ENCODE measurements at places on chromosomes 3 and 15. TPM values are rescaled to one million over a fixed set of nuclear protein-coding genes. Genes with fewer than 3 reads are reported as not detected.

DNA sequence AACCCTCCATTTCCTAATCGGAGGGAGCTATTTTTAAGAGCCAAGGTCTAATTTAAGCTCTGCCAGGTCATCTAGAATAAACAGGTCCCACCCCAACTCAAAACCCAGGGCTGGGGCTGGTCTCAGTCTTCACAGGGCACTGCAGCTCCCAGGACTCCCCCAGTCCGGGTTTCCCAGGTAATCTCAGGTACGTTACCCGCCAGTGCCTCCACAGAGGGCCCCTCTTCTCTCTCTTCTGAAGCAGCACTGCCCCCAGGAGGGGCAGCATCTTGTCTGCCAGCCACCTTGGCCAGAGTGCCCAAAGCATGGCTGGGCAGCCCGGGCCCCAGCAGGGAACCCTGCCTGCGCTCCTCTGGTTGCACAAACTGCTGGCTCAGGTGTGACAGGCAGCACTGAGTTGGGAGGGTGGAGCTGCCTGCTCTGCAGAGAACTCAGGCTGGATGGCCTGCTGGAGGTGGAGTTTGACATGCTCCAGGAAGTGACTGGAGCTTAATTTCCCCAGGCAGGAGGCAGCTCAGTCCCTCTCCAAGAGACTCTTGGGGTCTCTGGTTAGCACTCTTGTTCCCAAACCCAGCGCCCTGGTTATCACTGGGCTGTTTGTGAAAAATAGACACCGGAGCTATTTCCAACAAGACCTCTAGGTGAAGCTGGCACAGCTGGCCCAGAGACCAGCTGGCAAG is at the start of gene PLA2G4F:
Gene PLA2G4F (minus strand): TSS at position 394 of the 680 bp plus-strand sequence. CDS start 87 bp downstream, at position 307.
- DNase-seq: no peak

- DNase-seq: no peak
These were observed 11.0 kb downstream of the MRAS start for GRCh38 chr3:138359148-138359918.

- DNase-seq: no peak
These were observed 557.6 kb downstream of the IGSF11 start for GRCh38 chr3:118476885-118477618.

Gene PCOLCE2
- polyA plus RNA-seq: 0.96 TPM

Gene PLA2G4D
- polyA plus RNA-seq: not detected

- peak; percentile 21 for DNase-seq
These were observed 255.7 kb downstream of the MBNL1 start for GRCh38 chr3:152524198-152525140.

Gene CLDN16
- polyA plus RNA-seq: 0.04 TPM

- no peak for DNase-seq
These were observed 78.4 kb upstream of the OSTN start for GRCh38 chr3:191120447-191121298.

Gene ST8SIA2
- polyA plus RNA-seq: 0.33 TPM

GRCh38 chr3:168094580-168094876 is 1.2 kb downstream of the GOLIM4 start:
- DNase-seq: no peak

Gene RAB6B
- polyA plus RNA-seq: 2.3 TPM

DNA sequence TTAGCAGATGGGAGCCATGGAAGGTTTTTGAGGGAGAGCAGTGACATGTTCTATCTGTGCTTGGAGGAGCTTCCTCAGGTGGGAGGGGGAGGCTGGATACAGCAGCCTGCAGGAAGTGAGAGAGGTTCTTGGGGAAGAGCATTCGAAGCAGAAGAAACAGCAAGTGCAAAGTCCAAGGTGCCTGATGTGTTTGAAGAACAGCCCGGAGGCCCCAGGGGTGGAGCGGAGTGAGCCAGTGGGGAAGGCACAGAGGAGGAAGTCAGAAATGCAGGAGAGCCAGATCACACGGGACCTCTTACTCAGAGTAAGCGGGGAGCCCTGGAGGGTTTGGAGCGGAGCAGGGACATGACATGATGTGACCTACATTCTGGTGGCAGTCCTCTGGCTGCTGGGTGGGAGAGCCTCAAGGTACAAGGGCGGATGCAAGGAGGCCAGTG is 10.8 kb downstream of the ITGA11 start:
- DNase-seq: no peak

DNA sequence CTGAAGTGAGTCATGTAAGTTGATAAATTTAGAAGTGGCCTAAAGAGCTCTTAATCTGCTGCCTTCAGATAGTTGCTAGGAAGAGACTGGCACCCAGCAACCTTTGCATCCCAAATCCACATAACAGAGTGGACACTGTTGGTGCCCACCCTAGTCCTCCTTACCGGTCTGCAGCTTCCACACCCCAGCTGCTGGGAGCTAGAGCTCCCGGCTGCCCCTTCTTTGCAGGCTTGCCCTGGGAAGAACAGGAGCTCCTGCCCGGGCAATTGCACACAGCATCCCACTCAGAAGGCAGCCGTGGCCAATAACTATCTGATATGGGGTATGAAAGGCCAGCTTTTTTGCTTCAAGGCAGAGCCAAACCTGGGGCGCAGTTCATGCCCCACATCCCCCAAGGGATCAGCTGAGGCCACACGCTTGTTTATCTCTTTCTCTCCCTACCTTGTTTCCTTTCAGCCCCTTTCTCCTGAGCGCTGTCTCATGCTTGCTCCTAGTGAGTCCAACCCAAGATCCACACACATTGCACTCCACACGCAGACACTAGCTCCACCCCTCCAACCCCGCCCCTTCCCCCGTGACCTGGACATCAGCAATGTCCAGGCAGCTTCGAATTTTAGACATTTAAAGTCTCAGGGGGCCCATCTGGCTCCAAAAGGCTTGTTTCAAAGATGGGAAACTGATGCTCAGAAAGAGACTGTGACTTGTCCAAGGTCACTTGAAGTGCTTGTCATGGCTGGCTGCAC is 9.1 kb downstream of the ATP2B2 start:
- no peak for DNase-seq

Gene DOCK3
- polyA plus RNA-seq: 0.10 TPM

Gene HIGD2B
- polyA plus RNA-seq: not detected

Gene TAGLN3
- polyA plus RNA-seq: 2.2 TPM

Gene XCR1
- not detected for polyA plus RNA-seq

Gene SLC22A13
- 0.19 TPM for polyA plus RNA-seq
